Activated B cell treated with CpG ODN at 0.5 μM for 24 hours (primary cell): ENCODE measurements at places on chromosomes 3 and 15.

DNA sequence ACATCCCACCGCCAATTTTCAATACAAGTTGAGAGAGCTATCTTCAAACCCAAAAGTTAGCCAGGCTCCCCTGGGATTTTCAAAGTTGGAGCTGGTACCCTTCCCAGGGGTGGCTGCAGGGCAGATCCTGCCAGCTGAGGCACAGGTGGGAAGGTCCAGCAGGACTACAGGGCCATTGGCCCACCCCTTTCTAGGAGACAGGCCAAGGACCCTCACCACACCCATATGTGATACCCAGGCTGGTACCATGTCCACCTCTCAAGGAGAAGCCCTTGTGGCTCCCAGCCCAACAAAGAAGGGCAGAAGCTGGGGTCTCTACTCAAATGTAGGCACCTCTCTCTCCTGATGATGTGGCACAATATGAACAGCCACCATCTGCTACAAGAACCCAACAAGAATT is 8.0 kb downstream of the POC1A start:
- no peak for DNase-seq

DNA sequence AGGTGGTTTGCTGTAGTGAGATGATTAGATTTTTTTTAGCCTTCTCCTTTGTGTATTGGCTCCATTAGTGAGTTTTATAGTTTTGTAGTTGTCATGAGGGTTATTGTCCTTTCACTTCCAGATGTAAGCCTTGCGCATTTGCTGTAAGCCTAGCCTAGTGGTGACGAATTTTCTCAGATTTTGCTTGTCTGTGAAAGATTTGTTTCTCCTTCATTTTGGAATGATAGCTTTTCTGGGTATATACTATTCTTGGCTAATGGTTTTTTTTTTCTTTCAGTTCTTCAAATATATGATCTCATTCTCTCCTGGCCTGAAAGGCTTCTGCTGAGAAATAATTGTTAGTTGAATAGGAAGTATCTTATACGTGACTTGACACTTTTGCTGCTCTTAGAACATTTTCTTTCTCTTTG is 166.5 kb upstream of the THRB start:
- DNase-seq, result no peak

GRCh38 chr3:123395235-123395634 is 53.7 kb downstream of the ADCY5 start:
- no peak for DNase-seq

DNA sequence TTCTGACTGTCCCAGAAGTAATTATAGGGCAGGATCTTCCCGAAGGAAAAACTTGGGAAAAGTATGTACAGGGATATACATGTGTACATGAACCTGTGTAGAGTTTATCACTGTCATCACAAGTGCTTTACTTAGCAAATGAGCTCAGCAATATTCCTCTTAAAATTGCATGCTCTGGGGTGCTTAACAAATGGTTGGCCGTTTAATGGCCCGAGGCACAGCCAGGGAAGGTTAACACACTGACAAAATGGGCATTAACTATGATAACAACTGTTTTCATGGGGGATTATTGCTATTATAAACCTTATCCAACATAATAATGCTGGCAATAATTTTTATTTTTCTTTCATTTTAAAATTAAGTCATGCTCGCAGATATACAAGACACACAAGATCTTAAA is 459.3 kb downstream of the TUSC7 start:
- no peak for DNase-seq

DNA sequence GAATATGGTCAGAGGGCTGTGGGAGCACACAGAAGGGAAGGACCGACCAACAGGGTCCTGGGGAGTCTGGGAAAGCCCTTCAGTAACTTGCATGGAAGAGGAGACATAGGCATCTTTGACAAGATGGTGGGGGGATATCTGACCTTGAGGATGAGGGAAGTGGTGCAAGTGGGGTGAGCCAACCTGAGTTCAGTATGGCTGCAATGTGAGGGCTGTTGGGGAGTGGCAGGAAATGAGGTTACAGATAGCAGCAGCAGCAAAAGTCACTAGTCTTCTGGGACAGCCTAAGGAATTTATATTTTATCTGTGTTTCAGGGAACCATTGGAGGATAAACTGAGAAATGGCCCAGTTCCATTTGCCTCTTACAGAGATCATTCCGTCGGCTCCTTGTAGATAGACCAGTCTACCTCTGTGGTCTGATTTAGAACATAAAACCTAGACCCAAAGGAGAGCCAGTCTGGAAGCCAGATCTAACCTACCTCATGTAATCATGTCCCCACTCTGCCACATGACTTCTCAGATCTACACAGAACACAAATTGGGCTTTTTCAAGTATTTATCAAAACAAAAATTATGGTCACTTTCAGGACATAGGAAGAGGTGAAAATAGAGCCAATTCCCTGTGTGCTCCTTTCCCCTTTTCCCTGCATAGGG is 75.6 kb downstream of the ST6GAL1 start:
- DNase-seq, result no peak

DNA sequence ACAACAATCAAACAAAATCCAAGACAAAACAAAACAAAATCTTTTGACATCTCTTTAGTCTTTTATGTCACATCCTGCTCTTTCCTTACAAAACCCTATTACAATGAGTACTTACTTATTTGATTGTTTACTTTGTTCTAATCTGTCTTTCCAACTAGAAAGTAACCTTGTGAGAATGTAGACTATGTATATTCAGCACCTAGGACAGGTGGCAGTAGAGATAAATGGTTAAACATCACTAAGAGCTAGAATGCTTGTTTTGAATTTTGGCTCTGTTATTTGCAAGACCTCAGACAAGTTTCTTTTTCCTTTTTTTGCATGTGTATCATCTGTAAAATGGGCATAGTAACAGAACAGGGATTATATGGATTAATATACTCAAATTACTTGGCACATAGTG is 33.1 kb upstream of the NAALADL2 start:
- no peak for DNase-seq
